Frontal cortex (tissue), 4 donors: ENCODE measurements at places on chromosomes 12 and 14.
A peak's percentile ranks its signal among the peaks of the same experiment; 100 is the strongest.

GRCh38 chr12:81263072-81263471 is 185.2 kb downstream of the ACSS3 start:
- DNase-seq: no peak

- DNase-seq: peak; percentile 16
Measured at GRCh38 chr12:110590806-110591326, 7.7 kb upstream of the PPTC7 start.

- DNase-seq: no peak
Measured at GRCh38 chr12:118342090-118342489, 30.6 kb downstream of the TAOK3 start.

GRCh38 chr14:99519347-99519881 is 38.2 kb downstream of the CCNK start:
- DNase-seq: no peak
